ENCODE measurements at places on chromosomes 4 and X. TPM values are rescaled to one million over a fixed set of nuclear protein-coding genes. Genes with fewer than 3 reads are reported as not detected.

The KDR gene
- 23.4 TPM for total RNA-seq

The GYPB gene
- total RNA-seq, result not detected

The CHRDL1 gene
- 3.7 TPM for total RNA-seq

The AREG gene
- total RNA-seq, result 0.55 TPM

The EIF1AX gene
- 56.8 TPM for total RNA-seq

The SLC2A9 gene
- total RNA-seq, result 8.2 TPM

The TRPC5OS gene
- total RNA-seq, result not detected

The SMIM10 gene
- 4.9 TPM for total RNA-seq

The MXRA5 gene
- total RNA-seq, result 2.0 TPM

The TAPT1 gene
- total RNA-seq, result 35.3 TPM

The UGT8 gene
- total RNA-seq, result not detected

The PLAC8 gene
- 1.5 TPM for total RNA-seq

The HS6ST2 gene
- total RNA-seq, result 0.19 TPM

The ANKRD50 gene
- 5.5 TPM for total RNA-seq

The PPP4R3C gene
- not detected for total RNA-seq

The GLRA2 gene
- not detected for total RNA-seq

The NSUN7 gene
- 0.91 TPM for total RNA-seq

The CCDC160 gene
- total RNA-seq, result not detected

The KLHL4 gene
- 0.74 TPM for total RNA-seq

The ADD1 gene
- 212 TPM for total RNA-seq

The MEPE gene
- total RNA-seq, result not detected

The MTMR8 gene
- 0.44 TPM for total RNA-seq

The CENPE gene
- total RNA-seq, result 0.85 TPM

The CXCL13 gene
- not detected for total RNA-seq

The SATL1 gene
- total RNA-seq, result not detected

The GLRA3 gene
- not detected for total RNA-seq

The GPR78 gene
- total RNA-seq, result not detected

The SMIM31 gene
- total RNA-seq, result not detected

The HDX gene
- 2.0 TPM for total RNA-seq

The OTUD6A gene
- not detected for total RNA-seq

The GAGE12E gene
- total RNA-seq, result not detected

The LINC00632 gene
- total RNA-seq, result 123 TPM

The FAM120C gene
- 6.0 TPM for total RNA-seq

The USP17L15 gene
- not detected for total RNA-seq

The OPHN1 gene
- total RNA-seq, result 5.0 TPM

The TLR7 gene
- total RNA-seq, result 0.69 TPM

The MAGEC3 gene
- not detected for total RNA-seq

The KLB gene
- total RNA-seq, result not detected

The BTC gene
- total RNA-seq, result 0.25 TPM

The GUCY1B1 gene
- 12.6 TPM for total RNA-seq

The SHROOM2 gene
- 0.71 TPM for total RNA-seq

The PCSK1N gene
- not detected for total RNA-seq

All from left ventricle myocardium inferior (tissue), 1 donor.